Glomerular endothelial cell (primary cell): ENCODE measurements at places on chromosomes 2 and 18. TPM values are rescaled to one million over a fixed set of nuclear protein-coding genes. Genes with fewer than 3 reads are reported as not detected.

The KCNJ13 gene
- not detected in 2 replicates for total RNA-seq

The UGT1A3 gene
- not detected in 2 replicates for total RNA-seq

The RGPD3 gene
- total RNA-seq: 0.05 and 0.29 TPM in 2 replicates

The C2orf78 gene
- not detected in 2 replicates for total RNA-seq

The DUSP19 gene
- 1.4 and 4.3 TPM in 2 replicates for total RNA-seq

The PRKAG3 gene
- total RNA-seq: not detected in 2 replicates

The PLEKHB2 gene
- 98.1 and 113 TPM in 2 replicates for total RNA-seq

The CFAP53 gene
- total RNA-seq: 0.10 and 0.18 TPM in 2 replicates

The SLC8A1 gene
- total RNA-seq: 1.2 and 3.2 TPM in 2 replicates

The PLGLB1 gene
- total RNA-seq: 1.3 and 3.8 TPM in 2 replicates

The ALPI gene
- total RNA-seq: not detected in 2 replicates

The POTEJ gene
- not detected in 2 replicates for total RNA-seq

The FECH gene
- total RNA-seq: 29.2 and 38.2 TPM in 2 replicates

The HRH4 gene
- total RNA-seq: not detected in 2 replicates

The AFF3 gene
- total RNA-seq: 4.6 and 5.8 TPM in 2 replicates

The PDCD1 gene
- not detected in 2 replicates for total RNA-seq

The LOXHD1 gene
- total RNA-seq: not detected in 2 replicates

The KCNG2 gene
- not detected in 2 replicates for total RNA-seq

The PTPRN gene
- 0.47 and 0.97 TPM in 2 replicates for total RNA-seq

The CCDC102B gene
- total RNA-seq: 8.2 and 65.4 TPM in 2 replicates

The GCG gene
- total RNA-seq: not detected in 2 replicates

The HOXD4 gene
- total RNA-seq: 5.5 and 12.4 TPM in 2 replicates

The SLC9A4 gene
- total RNA-seq: not detected in 2 replicates

The IL1RL1 gene
- 5.8 and 20.5 TPM in 2 replicates for total RNA-seq

The HOXD13 gene
- total RNA-seq: not detected in 2 replicates

The C2orf42 gene
- 8.4 and 16.6 TPM in 2 replicates for total RNA-seq

The MRPS5 gene
- 50.8 and 50.9 TPM in 2 replicates for total RNA-seq

The LHCGR gene
- 0.70 TPM in 1 of 2 replicates, not detected in the other for total RNA-seq

The LRRC30 gene
- not detected in 2 replicates for total RNA-seq

The ALLC gene
- total RNA-seq: not detected in 2 replicates

The C1QL2 gene
- total RNA-seq: not detected in 2 replicates

The CHRND gene
- not detected in 2 replicates for total RNA-seq

The AMMECR1L gene
- total RNA-seq: 15.5 and 20.7 TPM in 2 replicates
